Glutamatergic neuron (in vitro differentiated cells): ENCODE measurements at places on chromosomes 12 and 14. TPM values are rescaled to one million over a fixed set of nuclear protein-coding genes. Genes with fewer than 3 reads are reported as not detected.

The TSPAN11 gene
- total RNA-seq, result 31.0 TPM

The ALKBH2 gene
- total RNA-seq, result 16.4 TPM

The CCDC177 gene
- total RNA-seq, result 7.8 TPM

The TTC9 gene
- total RNA-seq, result 8.6 TPM

The MMP17 gene
- total RNA-seq, result 65.8 TPM

The MMP14 gene
- total RNA-seq, result 162 TPM

The WNT1 gene
- total RNA-seq, result not detected

The KLHL28 gene
- total RNA-seq, result 25.4 TPM

The AKAP3 gene
- 3.3 TPM for total RNA-seq

The KRT78 gene
- not detected for total RNA-seq

The RHEBL1 gene
- total RNA-seq, result 2.3 TPM

The CCDC196 gene
- total RNA-seq, result not detected

The EPYC gene
- not detected for total RNA-seq

The SERPINA5 gene
- not detected for total RNA-seq

The RNASE4 gene
- 1.7 TPM for total RNA-seq

The RAB35 gene
- 57.2 TPM for total RNA-seq

The SDSL gene
- 0.74 TPM for total RNA-seq

The TBX3 gene
- 3.0 TPM for total RNA-seq

The SLCO1C1 gene
- not detected for total RNA-seq

The CLMN gene
- total RNA-seq, result 17.6 TPM

The GLIPR1L1 gene
- total RNA-seq, result not detected

The CLEC4C gene
- total RNA-seq, result not detected

The PPM1A gene
- 62.2 TPM for total RNA-seq

The MORN3 gene
- total RNA-seq, result 1.2 TPM

The BMP4 gene
- 3.7 TPM for total RNA-seq

The C1R gene
- 1.0 TPM for total RNA-seq

The SLC2A13 gene
- 5.2 TPM for total RNA-seq

The SMIM41 gene
- 0.88 TPM for total RNA-seq

The ANG gene
- 1.7 TPM for total RNA-seq

The PRKD1 gene
- total RNA-seq, result 0.54 TPM

The OR4E2 gene
- not detected for total RNA-seq

The GPR68 gene
- total RNA-seq, result not detected

The TMEM121 gene
- 2.7 TPM for total RNA-seq

The CDK4 gene
- 123 TPM for total RNA-seq

The PEX5 gene
- 71.0 TPM for total RNA-seq

The C12orf50 gene
- total RNA-seq, result 0.25 TPM

The ATXN2 gene
- total RNA-seq, result 80.8 TPM

The ASCL1 gene
- not detected for total RNA-seq

The HSP90B1 gene
- 231 TPM for total RNA-seq

The PYGL gene
- total RNA-seq, result 1.2 TPM

The FOXA1 gene
- total RNA-seq, result not detected

The SPIC gene
- not detected for total RNA-seq

The LHX5 gene
- total RNA-seq, result 3.1 TPM

The FBXL14 gene
- total RNA-seq, result 28.8 TPM

The LYZ gene
- total RNA-seq, result 0.37 TPM

The NOVA1 gene
- total RNA-seq, result 119 TPM

The PMCH gene
- total RNA-seq, result not detected

The RDH12 gene
- total RNA-seq, result 0.22 TPM

The PLCZ1 gene
- not detected for total RNA-seq
